Nephron progenitor cell (in vitro differentiated cells): ENCODE measurements at places on chromosomes 11 and 22.

- DNase-seq: no peak
Observed at GRCh38 chr11:47765086-47765485, 2.1 kb downstream of the FNBP4 start.

GRCh38 chr11:23974051-23974450, 522.8 kb upstream of the LUZP2 start:
- DNase-seq: no peak

GRCh38 chr11:110645253-110645652, 67.0 kb downstream of the ARHGAP20 start:
- DNase-seq: no peak

DNA sequence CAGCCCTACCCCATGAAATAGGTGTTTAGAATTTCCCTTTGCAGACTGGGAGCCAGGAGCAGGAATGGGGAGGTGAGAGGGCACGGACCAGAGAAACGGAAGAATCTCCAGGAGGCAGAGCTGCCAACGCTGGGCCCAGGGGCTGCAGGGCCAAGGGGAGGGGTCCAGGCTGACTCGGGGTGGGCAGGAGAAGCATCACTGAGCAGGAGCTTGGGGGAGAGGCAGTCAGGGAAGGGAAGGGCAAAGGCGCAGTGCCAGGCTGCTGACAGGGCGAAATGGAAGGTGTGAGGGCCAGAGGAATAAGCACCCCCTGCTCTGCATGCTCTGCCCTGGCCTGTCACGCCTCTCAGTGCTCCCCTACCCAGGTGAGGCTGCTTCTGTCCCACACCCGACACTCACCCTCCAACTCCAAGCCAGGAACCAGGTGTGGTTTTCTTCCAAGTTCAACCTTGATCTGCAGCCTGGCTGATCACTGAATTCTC, 14.5 kb downstream of the LRRC32 start:
- DNase-seq: no peak
